ENCODE measurements at places on chromosomes 4 and X. TPM values are rescaled to one million over a fixed set of nuclear protein-coding genes. Genes with fewer than 3 reads are reported as not detected.

The PHOX2B gene
- total RNA-seq = not detected

The ZFP42 gene
- 0.26 TPM for total RNA-seq

The SRPX gene
- 56.7 TPM for total RNA-seq

The NOX1 gene
- not detected for total RNA-seq

The EVC gene
- total RNA-seq = 27.6 TPM

The STK32B gene
- total RNA-seq = 2.8 TPM

The ZNF280C gene
- total RNA-seq = 5.1 TPM

The LONRF3 gene
- total RNA-seq = 24.4 TPM

The SULT1E1 gene
- total RNA-seq = 1.4 TPM

The OSTC gene
- total RNA-seq = 72.8 TPM

The EPGN gene
- total RNA-seq = 2.8 TPM
